ENCODE measurements at places on chromosomes 6 and 20.

GRCh38 chr20:50281831-50282591 lies 91.4 kb downstream of the CEBPB start:
- no peak for DNase-seq

GRCh38 chr6:83852528-83853177 lies 507 bp upstream of the RIPPLY2 start:
- no peak for DNase-seq

- no peak for DNase-seq
Observed at GRCh38 chr6:37134396-37135191, 35.4 kb upstream of the PIM1 start.

GRCh38 chr20:19403549-19403948 lies 191.1 kb downstream of the SLC24A3 start:
- no peak for DNase-seq

DNA sequence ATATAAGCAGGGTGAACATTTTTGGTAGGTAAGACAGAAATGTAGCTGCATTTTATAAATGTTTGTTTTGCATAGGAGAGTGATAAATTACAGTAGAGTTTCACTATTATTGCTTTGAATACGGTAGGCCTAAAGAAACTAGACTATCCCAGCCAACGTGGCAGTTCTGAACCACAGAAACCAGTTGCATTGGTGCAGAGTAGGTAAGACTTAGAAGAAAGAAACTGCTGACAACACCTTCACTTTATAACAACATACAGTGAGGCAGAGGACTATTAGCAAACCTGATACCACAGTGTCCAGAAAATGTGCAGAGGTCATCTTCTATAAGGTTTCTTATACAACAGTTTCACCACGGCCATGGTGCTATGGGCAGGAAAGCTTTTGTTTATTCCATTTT lies 566.1 kb downstream of the KIF16B start:
- no peak for DNase-seq

DNA sequence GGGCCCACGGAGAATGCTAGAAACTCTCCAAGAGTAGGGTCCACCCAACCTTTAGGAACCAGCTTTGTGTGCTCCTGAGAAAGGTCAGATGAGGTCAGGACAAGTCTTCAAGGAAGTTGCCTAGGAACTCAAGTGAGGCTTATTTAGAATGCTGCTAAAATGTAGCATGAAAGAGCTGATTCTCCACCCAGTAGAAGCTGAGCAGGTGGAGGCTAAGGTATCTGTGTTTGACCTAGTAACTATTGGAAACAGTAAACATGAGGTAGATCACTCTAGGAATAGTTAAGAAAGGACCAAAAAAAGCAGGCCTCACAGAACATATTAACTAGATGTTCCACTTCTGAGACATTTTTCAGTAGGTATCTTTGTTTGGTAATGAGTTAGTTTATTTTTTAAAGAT lies 13.9 kb downstream of the CEP43 start:
- no peak for DNase-seq

DNA sequence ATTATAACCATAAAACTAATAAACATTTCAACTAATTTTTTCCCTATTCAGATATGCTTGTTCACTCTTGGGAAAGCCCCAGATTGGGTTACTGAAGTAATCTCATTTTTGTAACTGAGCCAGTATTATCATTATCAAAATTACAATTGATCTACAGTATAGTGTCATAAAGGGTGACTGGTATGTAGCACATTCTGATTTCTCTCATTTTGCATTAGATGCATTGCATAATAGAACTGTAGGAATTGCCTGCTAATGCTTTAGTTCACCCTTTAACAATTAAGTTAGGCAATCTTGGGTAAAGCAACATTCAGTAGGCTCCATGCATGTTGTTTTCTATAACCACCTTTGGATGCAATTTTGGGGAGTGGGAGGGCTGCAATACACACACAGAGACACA lies 150.8 kb upstream of the FLRT3 start:
- no peak for DNase-seq

- no peak for DNase-seq
Observed at GRCh38 chr20:63004607-63005364, 2.0 kb downstream of the BHLHE23 start.

DNA sequence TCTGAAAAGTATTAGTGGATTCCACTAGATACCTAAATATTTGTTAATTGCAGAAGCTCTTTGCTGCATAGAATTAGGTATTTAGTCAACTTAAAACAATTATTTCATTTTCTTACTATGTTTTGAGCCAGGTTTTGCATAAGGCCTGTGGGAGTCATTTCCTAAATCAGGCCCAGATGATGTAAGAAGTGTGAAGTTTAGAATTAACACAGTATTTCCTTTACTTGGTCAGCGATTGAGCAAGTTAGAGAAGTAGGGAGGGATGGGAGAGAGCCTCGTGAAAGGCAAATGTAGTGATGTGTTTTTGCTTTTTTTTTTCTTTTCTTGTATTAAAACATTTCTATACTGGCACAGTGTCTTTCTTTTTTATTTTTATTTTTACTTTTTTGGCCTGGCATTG lies 711.1 kb downstream of the HDGFL1 start:
- no peak for DNase-seq

DNA sequence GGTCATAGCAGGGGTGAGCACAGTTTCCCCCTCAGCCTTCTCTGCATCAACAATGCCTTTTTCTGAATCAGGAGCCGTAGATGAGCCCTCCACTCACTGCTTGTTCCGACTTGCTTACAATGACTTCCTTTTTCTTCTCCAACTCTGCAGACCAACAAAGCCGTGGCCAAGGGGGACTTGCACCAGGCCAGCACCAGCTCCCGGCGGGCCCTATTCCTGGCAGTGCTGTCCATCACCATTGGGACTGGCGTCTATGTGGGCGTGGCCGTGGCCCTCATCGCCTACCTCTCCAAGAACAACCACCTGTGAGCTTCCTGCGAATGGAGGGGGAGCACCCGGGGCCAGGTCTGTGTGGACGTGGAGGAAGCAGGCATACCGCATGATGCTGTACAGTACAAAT lies 195.8 kb downstream of the SYNDIG1 start:
- no peak for DNase-seq

GRCh38 chr6:16162003-16162402 lies 33.1 kb downstream of the MYLIP start:
- DNase-seq, result no peak

DNA sequence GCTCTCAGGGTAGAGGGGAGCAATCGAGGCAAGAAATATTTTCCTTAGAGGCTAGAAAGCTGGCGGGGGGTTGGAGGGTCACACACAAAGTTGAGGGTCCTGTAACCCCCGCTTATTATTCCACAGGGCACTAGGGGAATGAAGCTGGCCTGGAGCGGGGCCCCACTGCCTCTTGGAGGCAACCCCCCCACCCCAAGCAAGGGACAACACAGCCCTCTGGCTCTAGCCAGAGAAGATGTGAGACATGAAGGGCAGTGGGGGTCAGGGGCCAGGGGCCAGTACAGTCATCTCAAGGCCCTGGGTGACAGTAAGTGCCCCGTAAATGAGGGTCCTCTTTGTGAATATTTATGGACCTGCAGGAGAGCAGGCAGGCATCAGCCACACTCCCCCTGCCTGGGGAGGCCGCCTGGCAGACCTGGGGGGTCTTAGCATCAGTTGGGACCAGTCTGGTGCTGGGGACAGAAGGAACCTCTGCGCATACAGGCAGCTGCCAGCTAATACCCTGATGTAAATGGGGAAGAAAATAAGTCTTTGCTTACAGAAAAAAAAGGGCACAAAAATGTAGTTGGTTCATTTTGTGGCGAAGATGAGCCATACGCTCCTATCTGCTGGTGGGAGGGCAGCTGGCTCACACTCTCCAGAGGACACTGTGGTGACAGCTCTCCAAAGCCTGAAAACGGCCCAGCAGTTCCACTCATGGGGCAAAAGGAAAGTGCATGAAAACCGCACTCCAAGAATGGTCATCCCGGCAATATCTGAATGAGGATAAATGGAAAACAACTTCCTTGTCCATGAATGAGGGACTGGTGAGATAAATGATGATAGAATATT lies 21.9 kb downstream of the SPATA2 start:
- DNase-seq, result no peak

DNA sequence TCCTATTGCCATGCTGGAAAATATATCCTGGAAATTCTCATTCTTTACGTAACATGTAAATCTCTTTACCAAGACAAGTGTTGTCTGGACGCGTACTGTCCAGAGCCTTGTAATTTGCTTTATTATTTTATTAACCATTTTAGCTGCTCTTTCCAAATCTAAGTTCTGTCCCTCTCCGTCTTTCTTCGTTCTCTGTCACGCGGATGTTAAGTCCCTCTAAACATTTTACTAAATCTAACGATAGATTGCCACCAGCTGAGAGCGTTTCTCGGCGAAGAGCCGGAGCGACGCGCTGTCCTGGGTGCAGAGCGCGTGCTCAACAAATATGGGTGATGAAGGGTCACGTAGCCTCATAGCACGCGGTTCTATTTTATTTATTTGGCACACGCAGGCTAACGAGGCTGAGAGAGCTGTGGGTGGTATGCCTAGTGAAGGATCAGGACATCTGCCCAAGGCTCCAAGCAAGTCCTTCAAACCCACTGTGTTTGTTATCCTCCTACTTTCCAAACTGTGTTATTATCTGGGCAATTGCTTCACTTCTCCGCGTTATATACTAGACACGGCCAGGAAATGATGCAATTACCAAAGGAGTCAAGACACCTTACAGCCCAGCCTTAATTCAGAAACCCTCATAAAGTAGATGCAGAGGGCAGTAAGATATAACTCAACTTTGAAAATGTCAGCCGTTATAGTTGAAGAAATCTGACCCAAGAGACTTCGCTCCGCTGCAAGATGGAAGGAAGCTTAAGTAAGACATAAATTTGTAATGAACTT lies 10.0 kb upstream of the NCOA7 start:
- peak; percentile 56 for DNase-seq

DNA sequence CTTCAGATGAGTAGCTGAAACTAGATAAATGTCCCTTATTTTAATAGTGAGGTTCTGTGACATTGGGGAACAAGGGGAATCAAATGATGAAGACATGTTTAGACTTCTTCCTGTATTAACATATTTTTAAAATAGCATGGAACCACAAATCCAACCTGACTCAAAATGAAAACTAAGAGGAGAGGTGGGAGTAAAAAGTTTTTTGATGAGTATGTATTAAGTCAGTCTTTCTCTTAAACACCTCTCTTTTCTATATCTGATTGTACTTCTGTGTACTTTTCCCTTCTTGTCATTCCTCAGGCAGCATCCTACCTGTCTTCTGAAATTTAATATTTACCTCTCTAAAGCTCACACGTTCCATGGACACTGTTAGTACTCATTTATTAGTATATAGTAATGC lies 8.7 kb upstream of the SDHAF4 start:
- no peak for DNase-seq

DNA sequence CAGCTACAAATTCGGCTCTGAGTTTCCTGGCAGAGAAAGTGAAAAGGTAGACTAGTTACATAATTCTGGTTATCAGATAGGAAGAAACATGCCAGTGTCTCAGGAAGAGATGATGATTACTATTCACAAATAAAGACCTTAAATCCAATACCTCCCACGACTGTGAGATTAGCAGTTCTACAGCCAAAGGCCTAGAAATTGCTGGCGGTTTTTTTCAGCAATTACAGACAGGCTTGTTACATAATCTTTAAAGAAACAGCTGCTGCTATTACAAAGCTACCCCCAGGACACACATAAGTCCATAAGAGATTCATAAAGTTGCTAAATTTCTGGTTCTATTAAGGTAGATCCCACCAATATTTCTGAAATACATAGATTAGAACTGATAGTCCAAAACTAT lies 40.2 kb downstream of the PIGU start:
- DNase-seq, result no peak

DNA sequence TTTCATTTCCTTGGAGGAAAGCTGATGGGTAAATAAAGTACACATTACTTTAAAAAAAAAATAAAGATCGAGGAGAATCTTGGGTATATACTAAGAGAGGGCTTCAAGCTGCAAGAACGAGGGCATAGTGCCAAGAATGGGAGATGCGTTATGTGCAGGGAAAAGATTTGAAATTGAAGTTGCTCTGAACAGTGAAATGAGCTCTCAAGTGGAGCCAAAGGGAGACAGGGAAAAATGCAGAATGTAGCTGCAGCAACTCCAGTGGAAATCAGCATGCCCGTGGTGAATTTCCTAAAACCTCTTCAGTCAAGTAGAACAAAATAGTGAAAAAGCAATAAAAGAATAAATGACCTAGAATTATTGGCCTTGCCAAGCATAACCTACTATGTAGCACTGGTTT lies 11.4 kb upstream of the COL9A1 start:
- no peak for DNase-seq

GRCh38 chr6:83311231-83311630 lies 118.1 kb downstream of the RWDD2A start:
- no peak for DNase-seq

DNA sequence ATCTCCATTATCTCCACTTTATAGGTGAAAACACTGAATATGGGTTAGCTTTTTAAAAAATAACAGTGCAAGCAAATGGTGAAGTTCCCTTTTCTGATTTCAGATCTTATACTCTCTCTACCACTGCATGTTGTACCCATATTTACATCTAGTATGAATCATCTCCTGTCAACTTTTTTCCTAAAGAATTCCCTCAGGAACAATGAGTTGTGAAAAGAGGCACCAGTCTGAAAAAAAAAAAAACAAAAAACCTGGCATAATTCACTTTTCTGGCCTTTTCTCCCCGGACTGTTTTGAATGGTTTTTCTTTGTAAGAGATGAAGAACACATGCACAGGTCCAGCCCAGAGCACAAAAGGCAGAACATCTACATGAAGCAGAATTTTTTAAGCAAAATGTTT lies 596.0 kb downstream of the COL12A1 start:
- DNase-seq, result no peak

DNA sequence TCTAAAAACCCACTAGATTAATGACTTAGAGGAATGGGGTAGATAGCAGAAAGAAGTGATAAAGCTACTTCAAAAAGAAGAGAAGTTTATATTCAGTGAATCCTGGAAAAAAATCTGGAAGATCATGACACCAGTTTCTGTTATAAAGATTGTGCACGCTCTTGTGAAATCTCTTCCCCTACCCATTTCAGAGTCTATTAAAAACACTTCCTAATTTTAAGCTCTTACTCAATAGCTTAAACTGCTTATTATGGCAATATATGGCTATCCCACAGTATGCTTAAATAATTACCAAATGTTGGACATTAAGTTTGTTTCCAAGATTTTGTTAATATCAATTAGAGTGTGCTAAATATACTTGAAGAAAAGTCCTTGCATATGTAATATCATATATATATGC lies 585.3 kb upstream of the MAN1A1 start:
- no peak for DNase-seq

DNA sequence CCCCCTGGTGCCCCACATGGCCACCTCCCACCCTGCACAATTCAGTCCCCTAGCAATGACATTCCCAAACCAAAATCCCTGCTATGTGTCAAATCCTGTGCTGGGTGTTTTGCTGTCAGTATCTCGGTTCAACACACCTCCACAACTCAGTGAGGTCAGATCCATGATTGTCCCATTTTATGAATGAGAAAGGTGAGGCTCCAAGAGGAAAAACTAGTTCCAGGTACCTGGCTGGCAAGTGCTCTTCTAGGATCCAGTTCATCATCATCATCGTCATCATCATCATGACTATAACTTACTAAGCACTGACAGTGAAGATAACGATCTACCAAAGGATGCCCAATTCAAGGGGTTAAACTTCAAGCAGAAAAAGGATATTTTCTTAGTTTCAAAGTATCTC lies 15.2 kb downstream of the ID1 start:
- no peak for DNase-seq

GRCh38 chr6:71287038-71287437 lies 1.6 kb upstream of the OGFRL1 start:
- DNase-seq, result no peak

- DNase-seq, result no peak
Observed at GRCh38 chr6:163162874-163163213, 251.7 kb upstream of the QKI start.

Data from T47D (cell line).